Gastrocnemius medialis (tissue), 4 donors: ENCODE measurements at places on chromosomes 7 and 10. TPM values are rescaled to one million over a fixed set of nuclear protein-coding genes. Genes with fewer than 3 reads are reported as not detected.

DNA sequence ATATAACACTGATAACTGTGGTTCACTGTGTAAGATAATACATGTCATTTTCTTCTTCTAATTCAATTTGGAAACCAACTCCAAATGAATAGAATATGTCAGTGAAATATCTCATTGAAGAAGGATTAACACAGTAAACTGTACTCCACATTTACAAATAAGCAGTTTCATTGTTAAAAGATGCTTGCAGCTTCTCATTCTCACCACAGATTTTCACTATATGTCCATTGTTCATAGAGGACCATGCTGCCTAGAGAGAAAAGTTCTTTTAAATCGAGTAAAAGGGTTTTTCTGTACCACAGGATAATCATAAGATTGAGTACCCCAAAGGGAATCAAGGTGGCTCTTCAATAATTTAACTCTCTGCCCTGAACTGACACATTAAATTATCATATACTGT is 165.5 kb downstream of the LRRN3 start:
- no peak for DNase-seq

DNA sequence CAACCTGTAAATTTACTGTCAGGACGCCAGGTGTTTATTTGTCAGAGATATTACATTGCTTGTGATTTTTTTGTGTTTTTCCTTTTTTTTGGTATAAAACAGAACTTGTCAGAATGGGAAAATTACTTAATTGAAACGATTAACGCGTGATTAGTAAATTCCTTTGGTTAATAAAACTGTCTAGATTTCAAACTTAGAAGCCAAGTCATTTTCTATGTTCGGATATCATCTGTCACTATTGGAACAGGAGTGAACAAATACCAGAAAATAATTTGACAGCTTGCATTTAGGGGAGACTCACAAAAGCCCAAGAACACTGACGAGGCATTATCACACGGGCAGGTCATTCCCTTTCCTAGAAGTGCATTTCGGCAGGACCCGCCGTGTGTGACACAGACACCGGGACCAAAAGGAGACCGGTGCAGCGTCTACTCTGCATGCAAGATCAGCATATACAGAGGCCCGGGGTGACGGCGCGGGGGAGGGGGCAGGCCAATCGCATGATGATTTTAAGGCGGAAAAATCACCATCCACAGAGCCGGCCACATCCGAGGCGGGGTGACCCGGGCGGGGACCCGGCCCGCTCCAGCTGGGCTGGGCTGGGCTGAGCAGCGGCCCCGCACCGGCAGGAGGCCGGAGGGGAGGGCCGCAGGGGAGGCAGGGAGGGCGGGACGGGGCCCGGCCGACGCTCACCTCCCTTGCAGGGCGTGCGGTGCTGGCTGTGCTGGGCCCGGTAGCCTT is 841 bp downstream of the GLUD1 start:
- peak; percentile 27 for DNase-seq

GRCh38 chr7:56174346-56174874 is 58.2 kb upstream of the NUPR2 start:
- no peak for DNase-seq

- DNase-seq: no peak
These were observed 203.7 kb downstream of the IPMK start for GRCh38 chr10:58063861-58064480.

Gene UNC5B
- total RNA-seq: 0.65 TPM

DNA sequence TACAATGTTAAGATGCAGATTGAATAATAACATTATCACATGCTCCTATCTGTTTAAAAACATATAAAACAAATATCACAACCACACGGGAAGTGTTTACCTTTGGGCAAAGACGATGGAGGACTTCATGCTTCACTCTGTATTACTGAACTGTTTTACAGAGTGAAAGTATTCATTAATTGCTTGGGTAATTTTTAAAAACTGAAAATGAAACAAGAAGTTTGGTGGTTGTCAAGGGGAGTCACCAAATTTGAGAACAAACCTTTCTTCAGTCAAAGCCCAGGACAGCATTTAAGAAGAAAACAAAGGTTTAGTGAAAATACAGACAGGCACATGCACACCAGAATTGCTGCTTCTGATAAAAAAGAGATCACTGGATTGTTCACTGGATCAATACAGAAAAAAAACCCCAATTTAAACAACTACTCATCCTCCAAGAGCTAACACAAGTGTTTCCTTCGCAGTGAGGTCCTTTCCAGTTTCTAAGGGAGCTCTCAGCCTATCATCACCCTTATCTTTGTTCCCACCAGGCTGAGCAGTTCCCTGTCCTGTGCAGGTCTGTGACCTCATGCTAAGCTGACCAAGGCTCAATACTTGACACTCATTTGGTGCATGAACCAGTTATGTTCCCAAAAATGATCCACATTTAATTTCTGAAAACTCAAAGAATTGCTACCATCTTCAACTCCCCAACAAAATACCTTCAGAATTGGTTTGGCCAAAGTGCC is 8.8 kb downstream of the PARP12 start:
- DNase-seq: no peak

DNA sequence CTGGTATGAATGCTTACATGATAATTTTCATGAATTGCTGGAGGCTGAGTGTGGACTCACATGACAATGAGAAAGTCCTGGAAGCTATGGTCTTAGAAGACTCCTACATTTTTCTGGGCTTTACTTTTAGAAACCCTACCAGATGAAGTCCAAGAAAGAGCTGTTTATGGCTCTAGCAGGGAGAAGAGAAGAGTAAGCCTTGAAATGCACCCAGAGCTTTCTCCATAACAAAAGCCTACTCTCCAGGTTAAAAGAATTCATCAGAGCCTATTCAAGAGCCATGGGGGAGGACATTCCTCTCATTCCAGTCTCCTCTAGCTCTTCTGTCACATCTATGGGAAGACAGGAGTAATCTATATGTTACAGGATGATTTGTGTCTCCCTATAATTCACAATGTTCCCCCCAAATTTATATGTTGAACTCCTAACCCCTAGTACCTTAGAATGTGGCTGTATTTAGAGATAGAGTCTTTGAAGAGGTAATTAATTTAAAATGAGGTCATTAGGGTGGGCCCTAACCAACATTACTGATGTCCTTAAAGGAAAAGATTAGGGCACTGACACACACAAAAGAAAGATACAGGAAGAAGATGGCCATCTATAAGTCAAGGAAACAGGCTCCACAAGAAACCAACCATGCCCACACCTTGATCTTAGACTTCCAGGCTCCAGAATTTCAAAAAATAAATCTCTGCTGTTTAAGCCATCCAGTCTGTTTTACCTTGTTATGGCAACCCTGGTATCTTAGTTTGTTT is 193.8 kb upstream of the PTER start:
- DNase-seq: no peak

- DNase-seq: no peak
These were observed 162.5 kb downstream of the MAD1L1 start for GRCh38 chr7:2070151-2070763.

DNA sequence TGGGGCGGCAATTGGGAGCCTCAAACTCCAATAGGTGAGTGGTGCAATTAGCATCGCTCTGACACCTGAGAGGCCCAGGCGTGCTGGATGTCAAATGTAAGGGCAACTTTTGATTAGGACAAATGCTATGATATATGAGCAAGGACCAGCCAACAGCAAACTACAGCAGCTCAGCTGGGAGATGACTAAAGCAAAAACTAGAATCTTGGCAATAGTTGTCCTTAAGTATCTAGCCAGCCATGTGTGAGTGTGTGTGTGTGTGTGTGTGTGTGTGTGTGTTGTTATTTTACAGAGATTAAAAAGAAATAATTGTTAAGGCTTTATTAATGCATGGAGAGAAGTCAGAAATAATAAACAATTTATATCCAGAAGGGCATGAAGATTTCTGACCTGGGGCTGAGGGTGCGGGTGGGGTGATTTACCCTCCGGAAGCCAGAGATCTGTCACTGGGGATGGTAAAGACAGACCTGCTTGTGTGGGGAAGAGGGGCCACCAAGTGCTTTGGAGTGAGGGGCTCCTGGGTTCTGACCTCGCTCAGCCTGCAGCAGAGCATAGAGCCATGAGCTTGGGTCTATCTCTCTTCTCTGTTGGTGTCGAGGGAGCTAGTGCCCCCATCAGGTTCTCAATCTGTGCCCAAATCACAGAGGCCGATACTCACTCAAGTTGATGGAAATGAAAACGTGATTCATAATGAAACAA is 77.3 kb downstream of the EMX2 start:
- DNase-seq: no peak

DNA sequence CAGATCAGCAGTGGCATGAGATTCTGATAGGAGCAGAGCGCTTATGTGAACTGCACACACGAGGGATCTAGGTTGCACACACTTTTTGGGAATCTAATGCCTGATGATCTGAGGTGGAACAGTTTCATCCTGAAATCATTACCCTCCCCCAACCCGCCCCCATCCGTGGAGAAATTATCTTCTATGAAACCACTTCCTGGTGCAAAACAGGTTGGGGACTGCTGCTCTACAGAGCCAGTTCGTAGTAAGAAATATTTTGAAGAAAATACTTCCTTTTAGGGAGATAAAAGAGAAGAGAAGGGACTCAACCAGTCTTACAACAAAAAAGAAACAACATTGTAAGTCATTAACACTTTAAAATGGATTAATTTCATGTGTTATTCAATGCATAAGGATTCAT is 1308.2 kb downstream of the GATA3 start:
- DNase-seq: no peak

Gene PHKG1
- 30.1 TPM for total RNA-seq

DNA sequence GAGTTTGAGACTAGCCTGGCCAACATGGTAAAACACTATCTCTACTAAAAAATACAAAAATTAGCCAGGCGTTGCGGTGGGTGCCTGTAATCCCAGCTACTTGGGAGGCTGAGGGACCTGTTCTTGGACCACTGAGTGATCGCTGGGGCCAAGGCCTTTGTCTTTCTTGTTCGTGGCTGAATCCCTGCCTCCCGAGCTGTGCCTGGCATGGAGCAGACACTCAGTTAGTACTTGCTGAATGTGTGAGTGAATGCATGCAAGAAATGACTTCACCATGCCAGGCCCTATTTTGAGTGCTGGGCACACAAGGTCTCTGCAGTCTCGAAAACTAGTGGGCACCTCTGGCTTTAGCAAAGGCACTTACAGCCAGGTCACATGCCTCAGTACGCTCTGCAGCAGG is 85.1 kb downstream of the HIP1 start:
- no peak for DNase-seq

GRCh38 chr10:5591336-5591824 is 66.6 kb downstream of the CALML3 start:
- DNase-seq: no peak

DNA sequence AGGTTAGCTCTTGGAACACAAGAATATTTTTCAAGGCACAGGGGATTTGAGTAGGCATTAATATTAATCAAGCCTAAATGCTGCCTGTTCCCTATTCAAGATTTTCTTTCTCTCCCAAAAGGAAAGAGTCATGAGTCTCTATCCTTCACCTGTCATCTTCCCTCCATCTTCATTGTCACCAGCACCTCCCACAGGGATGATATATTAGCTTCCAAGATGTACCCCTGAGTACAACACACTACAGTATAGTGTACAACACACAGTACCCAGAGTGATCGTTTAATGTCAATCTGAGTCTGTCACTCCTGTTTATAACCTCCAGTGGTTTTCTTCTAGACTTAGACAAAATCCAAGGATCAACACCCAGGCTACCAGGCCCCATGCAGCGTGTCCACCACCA is 50.1 kb downstream of the FAM13C start:
- DNase-seq: no peak

Gene PSAP
- total RNA-seq: 1,256 TPM

- no peak for DNase-seq
These were observed 4.5 kb downstream of the GRK5 start for GRCh38 chr10:119211625-119212441.

DNA sequence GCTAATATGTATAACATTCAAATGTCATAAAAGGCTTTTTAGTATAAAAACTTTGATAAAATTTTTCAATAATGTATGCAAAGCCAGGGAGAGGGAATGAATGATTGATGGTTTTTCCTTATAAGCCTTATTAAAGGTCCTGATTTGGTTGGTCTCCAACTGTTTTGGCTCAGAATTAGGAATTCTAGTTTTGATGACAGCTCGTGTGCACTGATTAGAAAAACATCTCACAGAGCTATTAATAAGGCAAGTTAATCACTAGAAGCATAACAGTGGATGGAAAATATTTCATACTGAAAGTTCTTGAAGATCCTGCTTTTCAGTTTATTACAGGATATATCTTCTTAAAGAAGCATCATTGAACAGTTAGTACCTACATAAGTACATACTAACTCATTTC is 114.9 kb upstream of the NOBOX start:
- no peak for DNase-seq

GRCh38 chr7:112122144-112122543 is 84.1 kb downstream of the DOCK4 start:
- no peak for DNase-seq

Gene BEND7
- 23.7 TPM for total RNA-seq

Gene FAM241B
- total RNA-seq: not detected

Gene ANKRD1
- total RNA-seq: 18.6 TPM

Gene LIPN
- not detected for total RNA-seq

DNA sequence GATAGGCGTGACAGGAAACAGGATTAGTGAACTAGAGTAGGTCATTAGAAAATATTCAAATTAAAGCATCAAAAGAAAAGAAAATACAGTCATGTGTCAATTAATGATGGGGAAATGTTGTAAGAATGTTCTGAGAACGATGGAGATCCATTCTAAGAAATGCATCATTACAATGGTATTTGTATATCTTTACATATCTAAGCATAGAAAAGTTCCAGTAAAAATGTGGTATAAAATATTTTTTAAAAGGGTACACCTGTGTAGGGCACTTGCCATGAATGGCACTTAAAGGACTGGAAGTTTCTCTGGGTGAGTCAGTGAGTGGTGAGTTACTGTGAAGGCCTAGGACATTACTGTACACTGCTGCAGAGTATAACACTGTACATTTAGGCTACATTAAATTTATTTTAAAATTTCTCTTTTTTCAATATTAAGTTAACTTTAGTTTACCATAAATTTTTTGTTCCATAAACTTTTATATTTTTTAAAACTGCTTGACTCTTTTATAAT is 282.5 kb downstream of the BMPER start:
- no peak for DNase-seq

DNA sequence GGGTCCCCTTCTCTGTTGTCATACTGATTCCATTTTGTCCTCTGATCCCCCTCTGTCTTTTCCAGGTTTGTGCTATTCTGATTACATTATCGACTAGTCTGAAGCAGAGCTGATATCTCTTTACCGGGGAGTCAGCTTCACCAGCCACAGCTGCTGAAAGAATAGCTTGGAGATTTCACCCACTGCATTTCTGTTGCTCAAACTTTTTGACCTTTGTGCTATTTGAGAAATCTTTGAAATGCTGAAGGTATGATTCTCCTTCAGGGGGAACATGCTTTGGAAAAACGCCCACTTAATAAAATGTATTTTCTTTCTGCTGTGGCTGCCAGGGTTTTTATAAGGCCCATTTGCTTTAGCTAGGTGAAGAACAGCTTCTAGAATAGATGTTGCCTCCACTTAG is 197.8 kb upstream of the TCF7L2 start:
- DNase-seq: no peak

GRCh38 chr7:142556740-142557139 is 192.5 kb upstream of the PRSS1 start:
- peak; percentile 60 for DNase-seq

Gene CLDN4
- total RNA-seq: 0.61 TPM

Gene CTAGE6
- total RNA-seq: not detected
